ENCODE measurements at places on chromosomes 1 and 21.

DNA sequence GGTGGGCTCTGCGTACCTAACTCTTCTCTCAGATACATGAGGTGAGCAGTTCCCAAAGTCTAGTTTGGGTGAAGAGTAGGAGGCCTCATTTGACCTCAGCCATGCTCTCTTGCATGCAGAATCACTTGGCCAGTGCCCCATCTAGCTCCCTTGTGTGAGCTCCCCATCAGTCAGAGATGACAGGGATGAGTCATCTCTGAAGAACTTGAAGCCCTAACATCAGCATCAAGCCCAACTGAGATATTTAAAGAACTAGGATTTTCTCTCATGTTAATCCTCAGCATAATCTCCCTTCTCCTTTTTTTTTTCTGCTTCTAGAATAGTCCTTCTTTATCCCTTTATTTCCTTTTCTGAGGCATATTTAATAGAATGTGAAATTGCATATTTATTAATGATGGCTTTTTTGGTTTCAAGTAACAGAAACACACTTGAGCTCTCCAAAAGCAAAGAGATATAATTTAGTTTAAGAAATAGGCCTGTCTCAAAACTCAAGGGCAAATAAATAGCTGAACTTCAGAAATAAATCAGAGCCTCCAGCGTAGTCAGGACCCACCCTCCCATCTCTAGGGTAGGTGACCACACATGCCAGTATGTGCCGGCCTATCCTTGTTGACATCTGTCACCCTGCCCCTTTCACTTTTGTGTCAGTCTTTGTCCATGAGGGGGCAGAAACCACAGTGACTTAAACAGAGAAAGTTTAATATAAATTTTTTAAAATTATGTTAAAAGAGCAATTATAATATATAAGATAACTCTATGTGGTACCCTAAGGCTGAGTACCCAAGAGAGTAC lies 112.3 kb downstream of the TSEN15 start:
- peak; percentile 28 for DNase-seq

DNA sequence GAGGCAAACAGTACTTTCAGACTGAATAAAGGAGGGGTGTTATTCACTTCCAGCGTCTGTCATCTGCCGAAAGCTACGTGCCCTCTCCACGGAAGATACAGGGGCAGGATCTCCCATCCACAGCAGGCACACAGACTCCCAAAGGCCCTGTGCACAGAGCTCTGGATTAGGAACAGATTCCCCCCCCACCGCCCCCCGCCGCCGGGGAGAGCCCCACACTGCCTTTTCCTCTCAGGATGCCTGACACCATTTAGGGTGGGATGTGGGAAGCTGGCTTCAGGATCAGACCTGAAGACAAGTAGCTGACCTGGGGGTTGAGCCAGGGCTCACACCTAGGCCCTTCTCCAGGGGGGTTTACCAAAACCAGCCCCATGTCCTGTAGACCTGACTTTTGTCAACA lies 8.4 kb upstream of the TCP10L start:
- DNase-seq, result no peak

DNA sequence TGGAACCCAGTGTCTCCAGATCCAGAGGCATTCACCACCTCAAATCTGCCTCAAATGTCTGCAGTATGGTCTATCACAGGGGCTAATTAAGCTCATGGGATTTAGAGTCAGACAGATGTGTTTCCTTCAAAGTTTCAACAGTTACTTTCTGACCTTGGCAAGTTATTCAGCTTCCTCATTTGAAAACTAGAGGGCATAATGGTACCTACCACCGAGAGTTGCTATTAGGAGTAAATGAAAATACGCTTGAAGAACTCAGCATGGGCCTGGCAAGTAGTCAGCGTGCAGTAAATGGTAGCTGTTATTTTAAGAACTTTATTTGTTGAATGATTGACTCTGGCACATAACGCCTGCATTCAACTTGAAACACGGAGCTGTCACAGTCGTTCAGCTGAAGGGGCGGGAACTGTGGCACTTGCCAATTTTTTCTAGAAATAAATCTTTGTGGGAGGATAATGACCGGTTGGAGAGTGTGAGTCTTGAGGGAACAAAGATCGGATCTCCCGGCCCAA lies 1.2 kb upstream of the CAP1 start:
- DNase-seq, result peak; percentile 93

DNA sequence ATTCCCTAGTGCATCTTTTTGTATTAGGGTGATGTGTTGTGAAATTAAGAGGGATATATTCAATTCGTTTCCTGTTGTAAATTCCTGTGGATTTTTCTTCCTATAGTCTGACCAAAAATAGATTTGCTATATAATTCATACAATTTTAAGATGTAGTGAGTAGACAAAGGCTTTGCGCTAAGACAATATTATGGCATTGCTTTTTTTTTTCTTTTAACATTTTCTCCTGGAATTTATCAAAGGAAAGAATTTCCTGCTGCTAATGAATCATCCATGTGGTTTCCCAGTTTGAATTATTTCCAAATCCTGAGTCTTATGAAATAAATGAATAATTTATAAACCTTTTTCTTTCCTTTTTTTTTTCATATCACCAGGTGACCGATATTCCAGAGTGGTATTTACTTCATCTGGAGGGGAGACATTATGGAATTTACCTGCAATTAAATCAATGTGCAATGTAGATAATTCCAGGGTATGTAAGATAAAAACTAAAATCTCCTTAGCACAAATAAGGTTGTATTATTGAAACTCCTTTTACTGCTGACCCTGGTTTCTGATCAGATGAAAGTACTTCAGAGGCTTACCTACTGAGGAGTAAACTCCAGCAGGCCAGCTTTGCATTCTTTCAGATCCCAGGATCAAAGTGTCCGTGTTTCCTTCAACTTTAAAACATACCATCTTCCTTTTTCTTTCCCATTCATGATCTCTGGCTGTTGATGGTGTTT lies 148.4 kb downstream of the TLR5 start:
- DNase-seq, result no peak

Measured in OCI-M1 (cell line).